ENCODE measurements at places on chromosomes 4 and X. TPM values are rescaled to one million over a fixed set of nuclear protein-coding genes. Genes with fewer than 3 reads are reported as not detected.
A peak's percentile ranks its signal among the peaks of the same experiment; 100 is the strongest.

PLP1 gene
- total RNA-seq: not detected

DNA sequence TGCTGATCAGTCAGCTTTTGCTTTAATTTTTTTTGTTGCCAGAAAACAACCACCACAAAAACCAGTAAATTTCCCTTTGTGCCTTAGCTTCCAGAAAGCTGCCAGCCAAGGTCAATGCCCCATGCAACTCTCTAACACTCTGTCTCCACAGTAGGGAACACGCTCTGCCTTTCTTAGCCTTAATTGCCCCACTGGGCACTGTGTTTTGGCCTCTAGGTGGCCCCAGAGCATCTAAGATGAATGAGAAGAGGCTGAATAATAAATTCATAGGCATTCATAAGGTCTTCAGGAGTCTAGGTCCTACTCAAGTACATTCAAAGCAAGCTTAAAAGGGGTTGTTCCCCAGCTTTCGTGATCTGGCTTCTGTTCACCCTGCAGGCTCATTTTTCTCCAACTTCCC lies 57.7 kb upstream of the PASD1 start:
- H3K36me3 ChIP-seq: no peaks in the 10 kb centered on the region
- H3K27me3 ChIP-seq: peaks cover 9% of the 10 kb centered on the region
- DNase-seq: peak; percentile 8
- H3K4me3 ChIP-seq: no peak overlapping the region

FAM193A gene
- 15.7 TPM for total RNA-seq

- no peaks in the 10 kb centered on the region for H3K4me1 ChIP-seq
- no peak overlapping the region for H3K27ac ChIP-seq
- H3K4me3 ChIP-seq: no peak overlapping the region
- no peak for DNase-seq
- peaks cover 10% of the 10 kb centered on the region for H3K27me3 ChIP-seq
- no peaks in the 10 kb centered on the region for H3K36me3 ChIP-seq
Measured at GRCh38 chrX:18065956-18066355, 154.7 kb downstream of the BEND2 start.

- H3K27me3 ChIP-seq: no peaks in the 10 kb centered on the region
- no peaks in the 10 kb centered on the region for H3K36me3 ChIP-seq
- no peak overlapping the region for H3K4me3 ChIP-seq
- peaks cover 2% of the 10 kb centered on the region for H3K4me1 ChIP-seq
Measured at GRCh38 chr4:159169404-159170302, 66.8 kb downstream of the RAPGEF2 start.

DNA sequence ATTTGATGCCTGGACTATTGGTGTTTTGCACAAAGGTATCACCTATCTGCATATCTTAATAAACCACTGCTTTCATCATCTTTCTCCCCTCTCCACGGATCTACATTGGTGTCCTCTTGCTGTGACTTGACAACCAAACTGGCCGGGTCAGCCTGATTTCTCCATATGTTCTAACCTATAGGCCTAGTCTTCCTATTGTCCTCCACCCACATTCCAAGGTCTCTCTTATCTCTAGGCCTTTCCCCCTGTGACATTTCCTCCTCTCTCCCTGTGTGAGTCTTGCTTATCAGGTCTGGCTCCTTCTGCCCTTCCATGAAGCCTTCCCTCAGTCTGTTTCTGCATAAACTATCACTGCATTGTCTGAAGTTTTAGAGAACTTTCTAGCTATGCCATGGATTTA lies 33.7 kb downstream of the ARHGAP24 start:
- H3K4me3 ChIP-seq: no peak overlapping the region
- DNase-seq: no peak
- no peaks in the 10 kb centered on the region for H3K27me3 ChIP-seq

SORBS2 gene
- 0.34 TPM for total RNA-seq

- no peaks in the 10 kb centered on the region for H3K36me3 ChIP-seq
- H3K27ac ChIP-seq: no peak overlapping the region
- no peaks in the 10 kb centered on the region for H3K4me1 ChIP-seq
- H3K27me3 ChIP-seq: no peaks in the 10 kb centered on the region
Measured at GRCh38 chrX:156003486-156004185, 6.1 kb downstream of the IL9R start.

- no peaks in the 10 kb centered on the region for H3K4me1 ChIP-seq
- H3K27me3 ChIP-seq: no peaks in the 10 kb centered on the region
- no peak overlapping the region for H3K4me3 ChIP-seq
- H3K36me3 ChIP-seq: no peaks in the 10 kb centered on the region
- H3K27ac ChIP-seq: no peak overlapping the region
- DNase-seq: peak; percentile 8
Measured at GRCh38 chrX:68273887-68274286, 159.4 kb downstream of the OPHN1 start.

RTL5 gene
- 2.5 TPM for total RNA-seq

GRCh38 chr4:90148574-90149148 lies 21.5 kb downstream of the CCSER1 start:
- no peak overlapping the region for H3K4me3 ChIP-seq
- H3K27me3 ChIP-seq: no peaks in the 10 kb centered on the region
- no peak for DNase-seq
- H3K36me3 ChIP-seq: no peaks in the 10 kb centered on the region
- no peak overlapping the region for H3K27ac ChIP-seq

DNA sequence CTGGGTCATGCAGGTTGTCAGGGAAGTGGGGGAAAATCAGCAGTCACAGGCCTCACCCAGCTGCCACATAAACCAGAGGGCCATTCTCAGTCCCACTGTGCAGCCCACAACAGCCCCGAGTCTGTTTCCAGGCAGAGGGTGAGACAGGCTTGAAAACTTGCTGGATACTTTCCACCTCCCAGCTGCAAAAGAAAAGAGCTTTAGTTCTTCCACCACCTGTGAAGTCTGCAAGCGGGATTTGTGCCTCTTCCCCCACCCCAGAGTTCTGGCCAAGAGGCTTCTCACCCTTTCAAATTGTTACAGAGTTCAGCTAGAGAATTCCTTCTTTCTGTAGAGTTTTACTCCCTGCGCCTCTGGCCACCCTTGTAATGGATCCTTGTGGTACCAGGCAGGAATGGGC lies 115.5 kb upstream of the ZDHHC15 start:
- no peak overlapping the region for H3K27ac ChIP-seq
- H3K4me1 ChIP-seq: no peaks in the 10 kb centered on the region
- H3K36me3 ChIP-seq: no peaks in the 10 kb centered on the region
- DNase-seq: no peak
- no peaks in the 10 kb centered on the region for H3K27me3 ChIP-seq
- H3K4me3 ChIP-seq: no peak overlapping the region

GRCh38 chrX:133985967-133986683 lies 731 bp upstream of the GPC3 start:
- no peak for DNase-seq
- H3K4me3 ChIP-seq: peak overlapping the region; percentile 16
- no peaks in the 10 kb centered on the region for H3K27me3 ChIP-seq
- H3K36me3 ChIP-seq: no peaks in the 10 kb centered on the region
- no peaks in the 10 kb centered on the region for H3K4me1 ChIP-seq

DNA sequence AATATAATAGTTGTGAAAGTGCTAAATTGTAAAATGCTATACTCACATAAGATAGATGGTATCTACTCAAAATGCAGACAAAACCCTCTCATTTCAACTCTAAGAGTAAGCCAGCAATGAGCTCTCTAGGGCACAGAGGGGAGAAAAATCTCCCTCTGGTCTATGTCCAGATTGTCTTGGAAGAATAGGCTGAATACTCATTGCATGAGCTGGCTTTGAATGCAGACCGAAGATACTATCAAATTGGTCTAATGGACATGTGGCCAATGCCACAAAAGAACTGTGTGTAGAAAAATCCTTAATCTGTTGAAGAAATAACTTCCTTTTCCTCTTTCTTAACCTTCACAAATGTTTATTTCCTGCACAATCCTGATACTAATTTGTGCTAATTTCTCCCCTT lies 3.5 kb downstream of the ZXDA start:
- no peak for DNase-seq
- 0 out of 2 replicates have a peak, but pooled peaks cover 2% of the 10 kb centered on the region for H3K4me1 ChIP-seq
- H3K27me3 ChIP-seq: no peaks in the 10 kb centered on the region

GRCh38 chr4:101188906-101189305 lies 158.4 kb downstream of the PPP3CA start:
- H3K27ac ChIP-seq: peak overlapping the region; percentile 36
- no peak for DNase-seq
- no peak overlapping the region for H3K4me3 ChIP-seq
- no peaks in the 10 kb centered on the region for H3K36me3 ChIP-seq
- no peaks in the 10 kb centered on the region for H3K27me3 ChIP-seq

DNA sequence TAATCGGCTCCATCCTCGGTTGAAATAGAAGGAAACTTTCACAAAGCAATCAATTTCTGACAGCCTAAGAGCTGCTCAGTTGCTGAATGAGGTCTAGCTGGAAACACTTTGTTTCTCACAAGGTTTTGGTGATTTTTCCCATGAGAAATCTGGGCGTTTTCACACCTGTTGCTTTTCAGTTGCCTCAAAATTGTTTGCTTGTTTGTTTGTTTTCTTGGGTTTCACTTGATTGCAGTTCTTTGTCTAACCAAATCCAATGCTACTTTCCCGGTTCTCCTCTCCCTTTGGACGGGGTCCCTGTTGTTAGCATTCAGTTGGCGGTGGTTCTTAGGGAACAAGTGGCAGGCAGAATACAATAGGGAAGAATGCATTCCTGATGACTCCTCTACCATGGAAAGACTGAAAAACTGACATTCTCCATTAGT lies 135.5 kb downstream of the PALLD start:
- no peak for DNase-seq
- no peaks in the 10 kb centered on the region for H3K36me3 ChIP-seq
- peaks cover 76% of the 10 kb centered on the region for H3K4me1 ChIP-seq
- H3K27me3 ChIP-seq: no peaks in the 10 kb centered on the region

DNA sequence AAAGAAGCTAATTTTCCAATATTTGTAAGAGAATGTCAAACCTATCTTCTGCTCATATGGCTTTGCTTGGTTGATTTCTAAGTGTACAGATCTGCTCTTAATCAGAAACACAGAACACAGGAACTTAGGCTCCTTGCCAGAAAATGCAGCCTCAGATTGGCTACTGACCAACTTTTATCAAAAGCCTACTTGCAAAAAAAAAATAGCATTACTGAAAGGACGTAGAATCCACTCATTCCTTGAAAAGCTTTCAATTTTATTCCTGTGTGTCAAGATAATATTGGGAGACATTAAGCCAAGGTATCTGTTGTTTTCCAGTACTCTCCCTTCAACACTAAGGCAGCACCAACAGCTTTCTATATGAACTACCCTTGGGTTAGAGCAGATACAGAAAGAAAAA lies 127.6 kb upstream of the INTU start:
- H3K27ac ChIP-seq: no peak overlapping the region
- H3K4me1 ChIP-seq: no peaks in the 10 kb centered on the region
- no peaks in the 10 kb centered on the region for H3K36me3 ChIP-seq
- no peaks in the 10 kb centered on the region for H3K27me3 ChIP-seq
- no peak overlapping the region for H3K4me3 ChIP-seq

DNA sequence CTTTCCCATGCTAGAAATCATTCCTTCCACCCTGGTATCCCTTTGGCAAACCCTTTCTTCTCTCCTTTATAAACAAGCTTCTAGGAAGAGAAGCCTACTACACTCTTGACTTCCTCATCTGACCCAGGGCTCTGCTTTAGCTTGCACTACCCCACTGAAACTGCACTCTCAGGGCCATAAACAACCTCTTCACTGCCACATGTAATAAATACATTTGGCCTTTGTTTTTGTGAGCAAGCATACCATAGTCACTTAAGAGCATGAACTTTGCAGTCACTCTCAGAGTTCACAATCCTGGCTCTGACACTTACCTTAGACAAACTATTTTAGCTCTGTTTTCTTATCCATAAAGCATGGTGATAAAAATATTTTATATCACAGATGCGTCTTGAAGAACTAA lies 50.7 kb upstream of the USP38 start:
- no peaks in the 10 kb centered on the region for H3K27me3 ChIP-seq
- no peaks in the 10 kb centered on the region for H3K36me3 ChIP-seq
- H3K4me3 ChIP-seq: no peak overlapping the region
- no peaks in the 10 kb centered on the region for H3K4me1 ChIP-seq

GRCh38 chr4:6986781-6987587 lies 56.2 kb upstream of the TADA2B start:
- H3K4me3 ChIP-seq: peak overlapping the region; percentile 90
- H3K27ac ChIP-seq: peak overlapping the region; percentile 72
- peak; percentile 71 for DNase-seq
- H3K36me3 ChIP-seq: no peaks in the 10 kb centered on the region
- peaks cover 15% of the 10 kb centered on the region for H3K4me1 ChIP-seq

GPR143 gene
- 1.8 TPM for total RNA-seq

EDA2R gene
- not detected for total RNA-seq

- no peak overlapping the region for H3K4me3 ChIP-seq
- H3K27me3 ChIP-seq: no peaks in the 10 kb centered on the region
- H3K36me3 ChIP-seq: no peaks in the 10 kb centered on the region
- H3K27ac ChIP-seq: no peak overlapping the region
- no peaks in the 10 kb centered on the region for H3K4me1 ChIP-seq
- DNase-seq: no peak
Measured at GRCh38 chrX:32408389-32408788, 803.0 kb downstream of the DMD start.

XKRX gene
- 0.47 TPM for total RNA-seq

Data from HCT116 (cell line).